NCI-H69 (cell line): ENCODE measurements at places on chromosomes 13 and 19.

GRCh38 chr13:48739386-48739964, 85.7 kb downstream of the CYSLTR2 start:
- no peak for DNase-seq

DNA sequence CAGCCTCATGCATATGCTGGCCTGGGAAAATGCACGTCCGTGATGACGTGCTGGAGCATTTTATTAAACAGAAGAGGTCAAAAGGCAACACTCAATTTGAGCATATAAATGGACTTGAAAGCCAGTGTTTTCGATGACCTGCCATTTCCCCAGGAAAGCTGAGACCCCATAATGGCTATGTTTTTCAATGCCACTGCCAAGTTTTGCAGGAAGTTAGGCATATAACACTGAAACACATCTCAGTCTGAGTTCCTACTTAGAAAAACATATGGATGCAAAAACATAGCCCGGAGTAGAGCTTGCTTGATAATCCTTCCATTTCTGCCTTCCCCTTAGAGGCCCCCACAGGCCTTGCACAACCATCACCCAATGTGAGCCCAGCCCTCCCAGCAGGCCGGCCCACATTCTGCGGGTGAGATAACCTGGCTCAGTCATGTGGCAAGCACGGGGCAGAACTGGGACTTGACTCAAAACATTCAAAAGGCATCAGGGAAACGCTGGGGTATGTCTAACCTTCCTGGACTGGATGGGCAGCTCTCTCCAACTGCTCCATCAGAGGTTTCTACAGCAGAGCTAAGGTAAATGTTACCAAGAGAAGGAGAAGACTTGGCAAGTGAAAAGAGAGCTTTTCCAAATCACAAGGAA, 24.9 kb downstream of the EPS15L1 start:
- DNase-seq, result no peak

DNA sequence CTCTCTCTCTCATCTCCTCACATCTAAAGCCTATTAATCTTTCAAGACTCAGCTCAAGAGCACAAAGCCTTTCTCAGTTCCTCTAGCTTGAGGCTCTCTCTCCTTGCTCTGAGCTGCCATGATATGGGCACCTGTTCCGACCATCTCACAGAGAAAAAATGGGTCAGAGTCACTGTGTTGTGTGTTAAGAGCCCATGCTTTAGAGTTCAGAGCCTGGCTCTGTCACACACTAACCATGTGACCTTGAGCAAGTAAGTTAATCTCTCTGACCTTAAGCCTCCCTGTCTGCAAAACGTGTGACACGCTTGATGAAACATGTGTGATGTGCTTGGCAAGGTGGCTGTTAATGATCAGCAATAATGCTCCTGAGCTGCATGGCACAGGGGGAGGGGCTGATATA, 245.2 kb downstream of the DLEU7 start:
- DNase-seq, result peak; percentile 10

GRCh38 chr13:95756072-95756471, 79.1 kb downstream of the DNAJC3 start:
- DNase-seq, result no peak

DNA sequence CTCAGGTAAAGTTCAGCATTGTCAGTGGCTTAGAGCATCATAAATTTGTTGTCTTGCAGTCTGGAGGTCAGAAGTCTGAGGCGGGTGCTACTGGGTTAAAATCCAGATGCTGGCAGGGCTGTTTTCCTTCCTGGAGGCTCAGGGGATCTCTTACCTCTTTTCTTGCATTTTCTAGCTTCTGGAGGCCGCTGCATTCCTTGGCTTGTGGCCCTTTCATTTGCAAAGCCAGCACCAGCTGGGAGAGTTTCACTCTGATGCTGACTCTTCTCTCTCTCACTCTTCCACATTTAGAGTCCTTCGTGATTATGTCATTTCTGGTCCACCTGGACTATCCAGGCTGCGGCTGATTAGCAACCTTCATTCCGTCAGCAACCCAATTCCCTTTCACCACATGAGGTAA, 38.1 kb upstream of the SLC10A2 start:
- no peak for DNase-seq

DNA sequence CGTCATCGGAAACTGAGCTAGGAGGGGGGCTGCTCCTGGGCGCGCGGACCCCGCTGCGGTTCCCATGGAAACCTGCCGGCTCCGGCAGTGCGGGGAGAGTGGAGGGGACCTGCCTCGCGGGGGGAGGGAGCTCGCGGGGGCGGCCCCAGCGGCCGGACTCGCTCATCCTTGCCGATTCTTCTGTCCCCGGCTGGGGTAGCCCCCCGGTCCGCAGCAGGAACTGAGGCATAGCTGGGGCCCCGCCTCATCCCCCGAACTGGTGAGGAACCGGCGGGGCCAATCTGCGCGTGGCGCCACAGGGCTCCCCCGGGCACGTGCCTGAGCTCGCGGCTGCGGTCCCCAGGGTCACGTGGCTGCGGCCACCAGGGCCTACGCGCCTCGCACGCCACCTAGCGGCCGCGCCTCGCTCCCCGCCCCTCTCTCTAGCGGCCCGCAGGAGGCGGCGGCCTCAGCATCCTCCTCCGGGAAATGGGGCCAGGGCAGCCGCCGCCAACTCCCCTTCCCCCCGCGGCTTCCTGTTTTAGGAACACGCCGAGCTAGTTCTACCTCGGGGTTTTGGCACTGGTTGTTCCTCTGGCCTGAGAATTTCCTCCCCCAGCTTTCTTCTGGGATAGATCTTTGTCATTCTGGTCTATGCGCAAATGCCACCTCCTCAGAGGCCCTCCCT, 1.7 kb upstream of the ELAVL3 start:
- peak; percentile 94 for DNase-seq

- peak; percentile 90 for DNase-seq
Measured at GRCh38 chr13:62482351-62482750, 1066.7 kb upstream of the PCDH20 start.

DNA sequence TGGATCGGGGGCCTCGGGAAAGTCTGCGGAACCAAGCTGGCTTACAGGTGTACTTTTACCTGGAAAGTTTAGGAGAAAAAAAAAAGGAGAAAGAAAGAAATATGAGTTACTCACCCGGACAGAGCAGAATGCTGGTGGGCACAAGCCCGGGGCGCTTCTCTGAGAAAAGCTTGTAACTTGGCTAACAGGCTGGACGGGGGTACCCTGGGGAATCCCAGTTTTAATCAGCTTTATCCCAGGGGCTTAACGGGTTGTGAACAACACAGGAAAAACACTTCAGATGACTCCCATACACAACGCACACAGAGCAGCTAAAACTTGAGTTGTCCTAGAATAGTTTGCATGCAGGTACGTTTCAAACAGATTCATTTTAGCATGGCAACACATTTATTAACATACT, 37.3 kb downstream of the KLF2 start:
- DNase-seq, result no peak

GRCh38 chr13:22703601-22704209, 477.1 kb upstream of the SGCG start:
- DNase-seq, result peak; percentile 65

DNA sequence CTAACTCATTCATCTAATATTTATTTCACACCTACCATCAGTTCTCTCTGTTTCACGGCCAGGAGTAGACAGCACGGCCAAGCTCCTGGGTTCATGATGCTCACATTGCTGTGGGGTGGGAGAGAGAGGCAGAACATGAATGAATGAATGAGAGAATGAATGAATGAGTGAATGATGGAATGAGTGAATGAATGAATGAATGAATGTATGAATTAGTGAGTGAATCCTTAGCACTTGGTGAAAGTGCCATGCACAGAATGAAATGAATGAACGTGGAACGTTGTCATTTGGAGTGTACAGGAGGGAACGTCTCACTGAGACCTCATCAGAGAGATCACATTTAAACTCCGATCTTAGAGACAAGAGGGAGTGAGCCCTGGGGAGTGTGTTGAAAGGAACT, 11.9 kb upstream of the KIR2DL4 start:
- DNase-seq, result no peak
